ENCODE measurements at places on chromosomes 4 and X.

- no peak for DNase-seq
Observed at GRCh38 chr4:154707877-154708276, 35.9 kb upstream of the LRAT start.

- DNase-seq, result no peak
Observed at GRCh38 chr4:6916069-6916586, 6.5 kb downstream of the TBC1D14 start.

DNA sequence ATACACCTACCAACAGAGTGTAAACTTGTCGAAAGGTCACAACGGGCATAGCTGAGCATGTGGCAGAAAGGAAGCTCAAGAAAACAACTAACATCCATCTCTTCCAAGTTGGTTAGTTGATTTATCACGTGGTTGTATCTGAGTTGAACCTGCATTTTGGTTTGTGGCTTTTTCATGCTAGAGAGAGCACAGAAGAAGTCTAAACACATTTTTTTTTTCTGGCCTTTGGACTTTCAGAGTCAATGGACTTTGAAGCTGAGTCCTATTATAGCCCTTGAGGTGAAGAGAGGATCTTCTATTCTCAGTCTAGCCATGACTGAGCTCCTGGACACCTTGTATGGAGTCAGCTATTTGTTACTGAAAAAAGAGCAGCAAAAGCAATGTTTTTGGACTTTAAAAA lies 150.6 kb upstream of the TRPC5 start:
- no peak for DNase-seq

GRCh38 chrX:147894366-147894963 lies 17.3 kb upstream of the FMR1 start:
- no peak for DNase-seq

DNA sequence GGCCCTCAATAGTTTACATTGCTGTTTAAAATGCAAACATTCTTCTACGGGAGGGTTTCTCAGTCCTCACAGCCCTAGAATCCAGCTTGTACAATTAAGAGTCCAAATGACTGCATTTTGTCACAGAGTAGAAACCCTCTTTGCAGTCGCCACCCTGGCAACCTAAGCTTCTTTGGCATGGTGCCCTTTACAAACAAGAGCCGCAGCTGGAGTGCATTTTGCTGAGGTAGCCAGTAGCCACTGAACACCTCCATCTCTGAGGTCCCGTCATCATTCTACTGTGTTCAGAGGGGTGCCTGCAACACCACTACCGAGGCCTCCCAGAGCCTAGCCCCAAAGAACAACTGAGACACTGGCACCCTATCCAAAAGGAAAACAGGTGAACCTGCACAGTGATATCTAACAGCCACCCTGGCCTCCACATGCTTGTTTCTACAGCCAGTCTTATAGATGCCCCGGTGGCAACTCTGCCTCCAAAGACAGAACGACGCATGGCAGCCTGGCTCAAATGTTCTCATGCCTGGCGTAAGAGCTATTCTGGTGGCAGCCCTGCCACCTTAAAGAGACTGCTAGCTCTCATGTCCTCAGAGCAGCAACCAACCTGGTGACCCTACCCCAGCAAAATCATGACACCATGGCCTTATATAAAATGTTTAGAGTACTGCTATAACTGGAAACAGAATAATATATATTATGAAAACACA lies 801.9 kb downstream of the TECRL start:
- DNase-seq, result no peak

- DNase-seq, result peak; percentile 18
Observed at GRCh38 chr4:80732010-80732409, 298.5 kb upstream of the BMP3 start.

DNA sequence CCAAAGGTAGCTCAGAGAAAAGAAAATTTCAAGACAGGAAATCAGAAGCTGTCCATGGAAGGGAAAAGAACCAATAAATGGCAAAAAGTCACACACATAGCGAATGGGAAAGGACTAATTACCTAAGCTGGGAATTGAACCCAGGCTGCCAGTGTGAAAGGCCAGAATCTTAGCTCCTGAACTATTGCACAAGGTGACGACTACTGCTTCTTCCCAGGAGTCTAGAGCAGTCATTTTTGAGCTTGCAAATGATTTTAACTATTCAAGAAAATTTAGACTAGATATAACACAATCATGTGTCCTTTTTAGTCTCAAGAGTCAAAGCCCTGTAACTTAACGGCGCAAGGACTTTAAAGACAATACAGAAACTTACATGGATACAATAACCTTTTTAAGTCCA lies 34.1 kb upstream of the ZNF81 start:
- no peak for DNase-seq

DNA sequence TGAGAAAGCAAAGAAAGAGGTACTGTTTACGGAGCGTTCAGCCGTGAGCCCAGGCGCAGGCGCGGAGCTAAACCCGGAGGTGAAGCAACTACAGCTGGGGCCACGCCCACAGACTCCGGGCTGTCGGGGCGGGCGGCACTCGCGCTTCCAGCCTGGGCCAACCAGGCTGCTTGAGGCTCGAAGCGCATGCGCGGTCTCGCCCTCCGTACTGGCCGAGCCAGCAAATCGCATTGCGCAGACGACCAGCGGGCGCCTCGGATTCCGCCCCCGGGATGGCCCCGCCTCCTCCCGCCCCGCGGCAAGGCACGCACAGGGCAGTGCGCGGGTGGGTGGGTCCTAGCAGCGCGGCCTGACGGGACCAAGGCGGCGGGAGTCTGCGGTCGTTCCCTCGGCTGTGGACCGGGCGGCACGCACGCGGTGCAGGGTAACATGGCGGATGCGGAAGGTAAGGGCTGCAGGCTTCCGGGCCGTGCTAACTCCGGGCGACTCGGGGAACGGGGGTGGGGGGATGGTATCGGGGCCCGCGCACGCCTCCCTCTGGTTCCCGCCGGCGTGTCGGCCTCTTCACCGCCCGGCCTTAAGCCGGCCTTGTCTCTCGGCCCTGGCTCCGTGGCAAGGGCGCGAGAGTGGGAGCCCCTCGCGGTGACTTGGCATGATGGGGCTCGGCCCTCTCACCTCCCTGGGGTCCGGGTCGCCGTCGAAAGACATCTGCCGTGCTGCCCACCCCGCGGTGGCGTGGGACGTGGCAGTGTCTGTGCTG lies at the start of gene DKC1:
TSS of gene DKC1 (plus strand) at position 328 of the 760 bp plus-strand sequence. CDS start at position 430, 102 bp downstream.
- peak; percentile 65 for DNase-seq

- DNase-seq, result no peak
Observed at GRCh38 chr4:148730082-148730640, 287.9 kb upstream of the NR3C2 start.

GRCh38 chrX:128816919-128817318 lies 706.4 kb downstream of the SMARCA1 start:
- no peak for DNase-seq

DNA sequence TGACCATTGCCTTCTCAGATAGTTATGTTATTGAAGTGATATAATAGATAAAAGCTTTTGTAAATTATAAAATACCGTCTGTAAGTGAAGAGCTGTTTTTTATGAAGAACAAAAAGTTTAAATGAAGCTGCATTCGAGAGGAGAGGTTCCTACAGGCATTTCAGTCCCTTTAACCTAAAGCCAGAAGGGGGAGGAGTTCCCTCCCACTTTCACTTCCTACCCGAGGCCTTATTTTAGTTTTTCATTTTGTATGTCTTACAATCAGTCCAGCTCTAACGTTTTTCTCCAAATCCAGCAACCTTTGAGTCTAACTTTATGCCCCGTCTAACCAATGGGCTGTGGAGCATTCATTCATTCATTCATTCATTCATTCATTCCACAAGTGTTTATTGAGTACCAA lies 16.5 kb upstream of the SOX3 start:
- DNase-seq, result no peak

GRCh38 chr4:102862016-102862415 lies 6.8 kb upstream of the CISD2 start:
- no peak for DNase-seq

DNA sequence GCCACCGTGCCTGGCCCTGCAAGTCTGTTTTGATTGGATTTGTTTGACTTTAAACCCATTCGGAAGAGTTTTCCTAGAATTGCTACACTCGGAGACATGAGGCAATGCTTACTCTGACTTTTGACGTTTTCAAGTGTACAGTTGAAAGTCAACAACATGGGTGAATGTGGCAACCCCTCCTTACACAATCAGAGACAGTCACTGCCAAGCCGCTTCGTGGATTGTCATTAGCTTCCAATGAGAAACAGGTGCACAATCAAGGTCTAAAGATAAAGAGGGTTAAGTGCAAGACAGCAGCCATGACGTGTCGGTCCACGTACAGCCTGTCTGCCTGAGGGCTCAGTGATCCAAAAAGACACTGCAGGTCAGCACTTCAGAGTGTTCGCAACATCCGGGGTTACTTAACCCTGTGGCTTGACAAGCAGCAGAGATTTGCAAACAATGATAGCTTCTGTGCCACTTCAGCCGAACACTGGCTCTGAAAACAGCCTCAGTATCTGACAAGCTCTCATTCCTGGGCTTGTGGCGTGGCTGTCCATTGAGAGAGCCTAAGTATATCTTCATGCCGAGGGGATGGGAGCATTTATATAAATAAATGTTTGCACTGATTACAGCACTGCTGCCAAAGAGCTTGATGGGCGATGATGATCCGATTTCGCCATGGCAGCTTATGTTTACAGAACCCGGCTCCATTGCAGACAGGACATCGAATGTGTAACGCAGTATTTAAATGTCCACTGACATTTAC lies 180.0 kb downstream of the DHRSX start:
- no peak for DNase-seq

DNA sequence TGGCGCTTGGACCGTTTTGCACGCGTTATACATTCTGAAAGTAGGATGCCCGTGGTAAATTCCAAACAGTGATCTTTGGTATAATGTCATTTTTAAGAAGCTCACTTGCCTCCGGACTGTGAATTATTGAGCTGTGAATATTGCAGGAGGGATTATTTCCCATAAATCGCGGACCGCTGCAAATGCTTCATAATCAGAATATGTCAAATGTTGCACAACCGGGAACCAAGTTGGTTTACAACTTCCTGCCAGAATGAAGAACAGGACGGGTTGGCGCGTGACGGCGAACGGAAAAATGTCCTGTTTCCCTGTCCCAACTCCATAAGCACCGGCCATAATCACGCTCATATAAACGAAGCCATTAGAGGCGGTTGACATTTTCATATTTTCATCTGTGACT lies 67.6 kb downstream of the SHOX start:
- DNase-seq, result no peak

- DNase-seq, result no peak
Observed at GRCh38 chr4:145830699-145831098, 107.9 kb downstream of the ZNF827 start.

- DNase-seq, result no peak
Observed at GRCh38 chr4:31674313-31674947, 954.3 kb downstream of the PCDH7 start.

GRCh38 chr4:88865046-88865445 lies 167.4 kb upstream of the NAP1L5 start:
- no peak for DNase-seq

- DNase-seq, result no peak
Observed at GRCh38 chrX:55489314-55490009, at the start of gene USP51. TSS of gene USP51 (minus strand) at chrX:55489848. CDS start at chrX:55488939, 909 bp downstream.

DNA sequence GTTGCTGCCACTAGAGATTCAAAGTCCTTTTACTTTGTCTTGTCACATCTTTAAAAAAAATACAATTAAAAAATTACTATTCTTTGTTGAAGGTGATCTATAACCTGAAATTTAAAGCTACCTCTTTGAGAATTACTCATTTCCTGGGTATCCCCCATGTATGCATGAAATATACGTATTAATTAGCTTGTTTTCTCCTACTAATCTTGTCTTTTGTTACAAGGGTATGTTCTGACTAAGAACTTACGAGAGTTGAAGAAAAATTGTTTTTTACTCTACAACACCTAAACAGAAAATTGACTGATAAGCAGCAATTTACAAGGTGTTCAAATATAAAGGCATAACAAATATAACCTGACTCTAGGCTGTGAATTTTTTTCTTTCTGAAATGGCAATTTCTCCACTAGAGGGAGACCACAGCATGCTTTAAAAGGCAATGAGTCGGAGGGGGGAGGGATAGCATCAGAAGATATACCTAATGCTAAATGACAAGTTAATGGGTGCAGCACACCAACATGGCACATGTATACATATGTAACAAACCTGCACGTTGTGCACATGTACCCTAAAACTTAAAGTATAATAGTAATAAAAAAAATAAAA lies 249.6 kb downstream of the OPHN1 start:
- DNase-seq, result no peak

DNA sequence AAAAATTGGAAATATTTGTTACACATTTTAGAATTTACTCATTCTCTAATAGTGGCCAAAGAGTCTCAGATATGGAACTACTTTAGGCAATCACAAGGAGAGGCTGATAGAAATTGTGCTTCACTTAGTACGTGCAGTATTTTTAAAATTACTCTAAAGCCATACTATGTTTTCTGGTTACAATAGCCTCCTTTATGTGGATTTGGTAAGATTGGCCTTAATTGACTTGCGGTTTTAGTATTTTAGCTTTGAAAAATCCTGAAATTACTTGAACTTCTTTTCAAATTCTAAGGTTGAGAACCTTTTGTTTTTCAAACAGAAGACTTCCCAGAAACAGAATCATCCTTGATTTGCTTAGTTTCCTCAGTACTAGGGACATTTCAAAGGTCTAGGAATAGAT lies 215.2 kb downstream of the SLC4A4 start:
- no peak for DNase-seq

GRCh38 chr4:1043651-1044468 lies 32.4 kb downstream of the FGFRL1 start:
- peak; percentile 98 for DNase-seq

GRCh38 chr4:67725132-67725531 lies 24.2 kb upstream of the UBA6 start:
- no peak for DNase-seq

DNA sequence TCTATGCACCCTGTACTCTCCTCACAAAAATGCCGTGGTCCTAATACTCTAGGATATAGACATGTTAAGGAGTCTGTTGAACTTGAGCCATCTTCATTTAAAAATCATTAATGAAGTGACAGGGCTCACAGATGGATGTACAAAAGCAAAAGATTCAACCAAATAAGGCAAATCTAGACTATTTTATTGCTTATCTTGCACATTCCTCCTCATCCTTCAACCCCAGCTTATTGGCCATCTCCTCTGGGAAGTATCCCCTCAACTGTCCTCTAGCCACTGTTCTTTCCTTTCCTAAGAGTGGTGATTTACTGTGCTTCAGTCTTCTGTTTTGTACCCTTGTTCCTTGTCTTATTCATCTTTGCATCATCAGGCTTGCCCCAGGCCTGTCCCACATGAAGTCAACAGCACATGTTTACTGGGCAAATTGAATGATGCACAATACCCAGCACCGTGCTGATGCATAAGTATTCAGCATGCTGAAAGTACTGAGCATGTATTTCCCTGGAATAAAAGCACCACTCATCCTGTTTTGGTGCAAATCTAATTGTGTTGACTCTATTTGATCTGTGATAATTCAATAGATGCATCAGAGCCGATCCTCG lies 287.3 kb upstream of the CLNK start:
- no peak for DNase-seq

- DNase-seq, result no peak
Observed at GRCh38 chrX:66130469-66130868, 33.6 kb upstream of the HEPH start.

Data from non-pigmented ciliary epithelial cell (primary cell).